ENCODE measurements at places on chromosomes 11 and 22.

- peak; percentile 93 for DNase-seq
Observed at GRCh38 chr22:46006379-46007002, 29.5 kb upstream of the WNT7B start.

DNA sequence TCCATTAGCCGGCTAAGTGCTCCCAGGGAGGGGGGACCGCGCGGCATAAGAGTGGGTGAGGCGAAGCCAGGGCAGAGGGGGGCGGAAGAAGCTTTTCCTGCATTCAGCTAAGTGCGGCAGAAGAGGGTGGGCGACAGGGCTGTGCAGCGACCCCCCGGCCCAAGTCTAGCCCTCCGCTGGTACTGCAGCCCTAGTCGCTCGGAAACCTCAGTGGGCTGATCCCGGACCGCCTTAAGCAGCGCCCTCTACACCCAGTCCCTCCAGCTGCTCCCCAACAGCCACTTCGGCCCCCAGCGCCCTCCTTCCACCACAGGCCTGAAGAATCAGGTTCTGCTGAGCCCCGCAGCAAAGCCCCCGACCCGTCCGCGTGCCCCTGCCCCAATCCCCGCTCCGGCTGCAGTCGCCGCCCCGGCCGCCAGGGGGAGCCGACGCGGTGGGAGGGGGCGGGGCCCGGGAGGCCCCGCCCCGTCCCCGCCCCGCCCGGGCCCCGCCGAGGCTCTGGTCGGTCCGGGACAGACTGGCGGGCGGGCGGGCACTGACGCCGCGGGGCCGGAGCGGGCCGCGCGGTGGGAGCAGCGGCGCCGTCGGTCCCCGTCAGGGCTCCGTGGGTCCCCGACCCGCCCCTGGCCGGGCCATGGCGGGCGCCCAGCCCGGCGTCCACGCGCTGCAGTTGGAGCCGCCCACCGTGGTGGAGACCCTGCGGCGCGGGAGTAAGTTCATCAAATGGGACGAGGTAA, at the start of gene PLCB3:
TSS of gene PLCB3 (plus strand) at position 515 of the 737 bp plus-strand sequence. CDS start at position 635, 120 bp downstream.
- DNase-seq: peak; percentile 38

DNA sequence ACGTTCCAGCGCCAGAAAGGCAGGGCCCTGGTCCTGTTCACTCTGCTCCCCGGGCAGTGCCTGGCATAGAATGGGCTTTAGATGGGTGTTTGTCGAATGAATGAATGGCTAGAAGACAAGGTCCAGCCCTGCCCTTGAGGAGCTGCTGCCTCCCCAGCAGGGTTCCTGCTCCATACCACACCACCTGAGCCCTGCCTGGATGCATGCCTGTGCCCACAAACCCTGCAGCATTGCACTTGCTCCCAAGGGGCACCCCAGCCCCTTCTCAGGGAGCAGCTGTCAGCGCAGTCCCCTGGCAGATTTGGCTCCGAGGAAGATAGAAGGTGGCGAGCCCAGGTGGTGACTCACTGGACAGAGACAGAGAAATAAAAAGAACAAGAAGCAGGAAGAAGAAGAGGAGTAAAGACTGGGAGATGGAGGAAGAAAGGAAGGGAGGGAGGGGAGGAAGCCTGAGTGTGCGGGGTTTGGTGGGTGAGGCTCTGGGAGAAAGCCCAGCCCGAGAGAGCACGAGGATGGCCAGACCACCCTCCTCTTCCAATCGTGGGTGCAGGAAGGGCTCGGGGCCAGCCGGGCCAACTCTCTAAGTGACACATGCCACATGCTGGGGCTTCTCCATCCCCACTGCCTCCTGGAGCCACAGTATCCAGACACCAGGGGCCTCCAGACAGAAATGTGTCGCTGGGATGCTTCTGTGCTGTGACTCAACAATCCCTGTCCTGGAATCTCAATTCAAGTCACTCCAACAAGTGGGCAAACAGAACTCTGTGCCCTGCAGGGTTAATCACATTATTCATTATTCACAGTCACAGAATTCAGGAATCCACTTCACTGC, 1474.3 kb downstream of the BRD1 start:
- no peak for DNase-seq

DNA sequence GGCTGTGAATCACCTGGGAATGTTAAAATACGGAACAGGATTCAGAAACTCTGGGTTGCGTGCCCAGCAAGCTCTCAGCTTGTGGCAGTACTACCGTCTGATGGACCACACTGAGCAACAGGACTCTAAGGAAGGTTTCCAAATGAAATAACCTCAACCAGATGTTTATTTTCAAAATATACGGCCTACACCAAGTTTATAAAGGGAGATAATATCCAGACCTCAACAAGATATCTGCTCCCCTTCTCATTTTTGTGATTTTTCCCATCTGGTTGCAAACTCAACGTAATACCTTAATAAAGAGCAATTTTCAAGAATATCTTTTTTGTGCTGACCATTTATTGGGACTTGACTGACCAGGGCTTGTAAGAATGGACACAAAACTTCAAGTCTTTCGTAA, 49.4 kb downstream of the SLC25A17 start:
- no peak for DNase-seq

GRCh38 chr11:41836431-41836830, 377.0 kb upstream of the LRRC4C start:
- DNase-seq: no peak

DNA sequence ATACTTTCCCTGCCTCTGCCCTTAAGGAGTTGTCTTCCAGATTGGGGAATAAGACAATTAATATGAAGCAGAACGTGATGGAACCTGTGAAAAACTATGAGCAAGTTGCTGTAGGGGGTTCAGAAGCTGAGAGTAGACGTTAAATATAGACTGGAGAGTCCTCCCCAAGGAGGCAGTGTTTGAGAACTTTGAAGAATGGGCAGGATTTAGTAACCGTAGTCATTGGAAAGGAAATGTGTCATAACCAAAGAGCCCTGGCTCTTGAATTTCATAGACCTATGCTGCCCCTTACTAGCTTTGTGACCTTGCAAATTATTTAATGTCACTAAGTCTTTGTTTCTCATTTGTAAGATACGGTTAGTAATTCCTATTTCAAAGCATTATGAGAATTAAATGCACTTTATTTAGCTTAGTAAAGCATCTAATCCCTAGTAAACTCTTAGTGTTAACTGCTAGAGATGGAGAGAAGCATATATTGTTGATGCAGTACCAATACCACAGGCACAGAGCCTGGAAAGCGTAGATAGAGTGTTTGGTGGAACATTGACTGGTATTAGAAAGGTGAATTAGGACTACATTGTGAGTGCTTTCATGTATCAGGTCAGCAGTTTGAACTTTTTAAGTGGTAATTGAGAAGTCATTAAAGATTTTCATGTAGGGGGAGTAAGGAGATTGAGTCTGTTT, 54.1 kb downstream of the MCAM start:
- DNase-seq: no peak

GRCh38 chr11:112570333-112570732, 309.7 kb upstream of the PLET1 start:
- no peak for DNase-seq

DNA sequence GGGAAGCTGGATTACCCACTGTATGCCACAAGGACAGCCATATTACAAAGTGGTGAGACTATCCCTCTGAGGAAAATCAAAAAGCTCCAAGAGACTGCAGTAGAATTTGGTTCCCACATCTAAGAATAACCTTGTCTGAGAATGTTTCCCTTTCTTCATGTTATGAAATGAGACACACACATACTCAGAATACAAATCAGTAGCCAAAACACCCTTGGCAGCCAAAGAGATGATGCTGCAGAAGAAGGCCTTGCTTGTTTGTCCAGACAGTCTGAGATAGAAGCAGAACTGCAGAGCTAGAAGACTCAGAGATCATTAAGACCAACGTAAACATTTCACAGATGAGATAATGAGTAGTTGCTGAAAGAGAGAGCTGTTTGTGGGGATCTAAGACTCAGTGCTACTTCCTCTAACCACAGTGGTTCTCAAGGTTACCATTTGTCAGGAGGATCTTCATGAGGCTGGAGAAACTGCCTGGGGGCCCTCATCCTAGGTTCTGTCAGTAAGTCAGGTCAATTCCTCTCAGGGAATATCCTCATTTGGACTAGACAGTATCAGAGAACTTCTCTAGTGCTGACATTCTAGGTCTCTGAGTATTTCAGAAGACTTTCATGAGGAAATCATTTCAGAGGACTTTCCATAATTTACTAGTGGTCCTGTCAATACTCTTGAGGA, 38.9 kb downstream of the RELT start:
- peak; percentile 74 for DNase-seq

GRCh38 chr22:41565403-41566054, 4.7 kb downstream of the CSDC2 start:
- no peak for DNase-seq

- no peak for DNase-seq
Observed at GRCh38 chr11:86145439-86146156, 76.7 kb upstream of the PICALM start.

- DNase-seq: no peak
Observed at GRCh38 chr11:110319501-110319900, 23.1 kb upstream of the RDX start.

DNA sequence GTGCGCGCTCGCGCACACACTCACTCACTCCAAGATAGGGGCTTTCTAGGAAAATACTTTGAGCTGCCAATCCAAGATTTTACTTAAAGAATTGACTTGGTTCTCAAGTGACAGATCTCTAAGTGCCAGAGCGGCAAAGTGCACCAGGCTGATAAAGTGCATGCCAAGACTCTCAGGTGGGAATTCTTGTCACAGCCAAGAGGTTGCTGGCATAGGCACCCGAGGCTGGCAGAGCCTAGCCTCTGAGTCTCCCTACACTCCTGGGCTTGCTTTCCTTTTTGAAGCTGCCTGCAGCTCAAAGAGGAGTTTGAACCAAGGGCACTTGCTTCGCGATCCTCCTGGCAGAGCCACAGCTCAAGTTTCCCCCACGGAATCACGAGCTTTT, 2.5 kb upstream of the ADM start:
- DNase-seq: no peak

- DNase-seq: peak; percentile 69
Observed at GRCh38 chr11:83070731-83071566, 748 bp downstream of the RAB30 start.

DNA sequence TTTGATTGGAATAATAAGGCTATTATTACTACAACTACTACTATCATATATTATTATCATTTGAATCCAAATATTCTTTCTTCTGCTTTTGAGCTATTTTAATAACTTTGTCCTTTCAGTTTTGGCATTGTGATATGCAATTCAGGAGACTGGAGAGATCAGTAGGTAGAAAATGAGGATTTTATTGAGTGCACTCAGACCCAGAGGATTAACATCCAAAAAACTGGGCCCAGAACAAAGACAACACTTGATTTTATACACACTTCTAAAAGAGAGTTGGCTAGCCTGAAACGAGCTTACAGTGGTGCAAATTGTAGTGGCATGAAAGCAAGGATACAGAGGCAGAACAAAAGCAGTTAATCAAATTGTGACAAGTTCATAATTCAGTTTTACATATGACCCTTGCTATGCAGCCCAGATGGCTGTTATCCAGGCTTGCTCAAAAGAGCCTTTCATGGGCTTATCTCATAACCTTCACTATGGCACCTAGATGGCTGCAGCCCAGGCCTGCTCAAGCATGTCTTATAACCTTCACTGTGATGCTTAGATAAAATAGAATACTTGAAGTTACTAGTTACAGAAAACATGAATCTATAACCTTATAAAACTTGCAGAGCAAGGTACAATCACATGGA, 796.3 kb upstream of the RAG2 start:
- no peak for DNase-seq

GRCh38 chr11:134559602-134559962, 147.5 kb upstream of the B3GAT1 start:
- DNase-seq: no peak

GRCh38 chr22:19514831-19515565, 9.2 kb downstream of the CLDN5 start:
- DNase-seq: no peak

DNA sequence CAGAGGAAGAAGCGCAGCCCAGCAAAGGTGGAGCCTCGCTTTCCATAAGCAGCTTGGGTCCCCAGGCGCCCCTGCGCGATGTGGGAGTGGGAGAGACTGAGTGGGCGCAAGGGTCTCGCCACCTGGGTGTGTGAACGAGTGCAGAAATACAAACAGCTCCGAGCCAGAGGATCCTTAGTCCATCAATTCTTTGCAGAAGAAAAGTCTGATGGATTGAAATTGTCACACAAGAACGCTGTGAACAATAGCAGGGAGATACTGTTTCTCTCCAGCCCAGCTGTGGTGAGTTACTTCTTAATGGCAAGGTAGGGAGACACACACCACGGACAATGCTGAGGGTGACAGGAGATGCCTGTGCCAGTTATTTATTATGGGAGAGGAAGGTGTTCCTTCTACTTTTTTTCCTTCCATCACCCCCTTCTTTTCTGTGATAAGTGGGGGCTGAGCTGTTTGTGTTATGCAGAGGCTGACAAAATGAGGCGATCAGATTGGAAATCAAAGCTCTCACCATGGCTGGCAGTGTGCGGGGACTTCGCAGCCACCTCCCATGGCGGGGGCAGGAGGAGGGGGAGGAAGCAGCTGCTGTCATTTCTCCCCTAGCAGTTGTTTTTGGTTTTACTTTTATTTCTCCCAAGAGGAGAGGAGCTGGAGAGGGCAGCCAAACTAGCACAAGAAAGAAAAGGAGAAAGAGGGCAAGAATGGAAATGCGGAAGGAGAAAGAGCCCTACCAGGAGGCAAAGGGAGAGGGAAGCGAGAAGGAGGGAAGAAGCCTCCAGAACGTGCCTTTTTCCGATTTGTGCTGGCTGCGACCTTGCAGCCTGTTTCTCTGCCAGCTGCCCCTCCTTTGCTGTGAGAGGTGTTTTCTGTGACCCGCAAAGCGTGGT, 755.8 kb downstream of the NTM start:
- peak; percentile 77 for DNase-seq

DNA sequence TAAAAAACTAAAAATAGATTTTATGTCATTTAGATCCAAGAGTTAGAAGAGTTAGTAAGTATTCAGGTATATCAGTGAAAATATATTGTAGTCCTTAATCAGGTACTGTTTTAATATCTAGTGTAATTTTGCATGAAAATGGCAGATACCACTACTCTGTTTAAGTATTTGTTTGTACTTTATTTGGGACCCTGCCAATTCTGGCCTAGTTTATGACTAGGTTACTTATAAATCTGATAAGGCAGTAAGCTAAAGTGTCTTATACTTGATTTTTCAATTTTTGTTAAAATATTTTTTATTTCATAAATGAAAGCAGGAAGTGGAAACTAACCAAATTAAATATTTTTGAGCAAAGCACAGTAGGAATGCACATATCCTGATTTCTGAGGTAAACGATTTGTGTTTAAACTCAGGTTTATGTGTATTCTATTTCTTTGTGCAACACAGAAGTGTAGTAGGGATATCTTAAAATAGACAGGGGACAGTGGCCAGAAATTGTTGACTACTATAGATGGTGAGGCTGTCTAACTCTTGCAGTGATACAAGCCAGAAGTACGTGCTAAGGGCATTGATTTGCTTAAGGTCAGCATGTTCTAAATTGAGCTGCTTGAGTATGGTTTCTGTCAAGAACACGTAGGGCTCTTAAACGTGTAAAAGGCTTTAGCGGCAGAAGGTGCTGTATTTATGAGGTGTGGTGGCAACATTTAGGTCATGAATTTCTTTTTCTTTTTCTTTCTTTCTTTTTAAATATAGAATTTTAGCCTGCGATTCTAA, 34.0 kb downstream of the HIPK3 start:
- no peak for DNase-seq

GRCh38 chr11:104765401-104766095, 132.7 kb downstream of the CASP12 start:
- DNase-seq: no peak

GRCh38 chr11:115710980-115711379, 206.8 kb upstream of the CADM1 start:
- no peak for DNase-seq

GRCh38 chr11:36478700-36479329, 31.3 kb downstream of the TRAF6 start:
- peak; percentile 79 for DNase-seq

- peak; percentile 77 for DNase-seq
Observed at GRCh38 chr11:109939166-109939810, 153.9 kb upstream of the ZC3H12C start.

- peak; percentile 62 for DNase-seq
Observed at GRCh38 chr11:113201054-113201818, 113.1 kb upstream of the TTC12 start.
